Esophagus muscularis mucosa (tissue), 4 donors: ENCODE measurements at places on chromosomes 2 and 18.

DNA sequence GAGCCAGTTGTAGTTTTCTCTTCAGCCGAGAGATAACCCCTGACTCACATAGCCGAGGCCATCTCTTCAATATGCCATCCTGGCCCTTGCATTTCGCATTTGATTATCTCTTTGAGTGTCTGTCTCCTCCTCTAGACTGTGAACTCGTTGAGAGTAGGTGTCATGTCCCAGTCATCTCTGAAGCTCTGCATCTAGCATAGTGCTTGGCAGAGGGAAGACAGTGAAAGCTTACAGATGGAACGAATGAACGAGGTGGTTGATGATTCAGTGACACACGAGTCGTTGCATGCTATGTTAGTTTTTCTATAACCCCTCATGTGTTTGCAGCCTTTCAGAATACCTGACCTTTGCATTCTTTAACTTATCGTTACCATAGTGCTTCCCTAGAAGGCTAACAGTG is 59.9 kb upstream of the CYRIA start:
- DNase-seq: peak; percentile 42

DNA sequence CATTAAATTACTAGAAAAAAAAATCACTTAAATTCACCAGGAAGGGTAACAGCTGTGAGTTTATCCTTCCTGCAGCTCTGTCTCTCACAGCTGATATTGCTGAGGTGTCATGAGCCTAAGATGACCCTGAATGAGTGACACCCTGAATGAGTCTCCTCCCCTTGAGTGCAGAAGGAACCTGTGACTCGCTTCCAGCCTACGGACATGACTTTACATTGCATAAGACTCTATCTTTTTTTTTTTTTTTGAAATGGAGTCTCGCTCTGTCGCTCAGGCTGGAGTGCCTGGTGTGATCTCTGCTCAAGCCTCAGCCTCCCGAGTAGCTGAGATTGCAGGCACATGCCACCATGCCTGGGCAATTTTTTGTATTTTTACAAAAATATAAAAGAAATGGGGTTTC is 14.1 kb downstream of the MRO start:
- no peak for DNase-seq

DNA sequence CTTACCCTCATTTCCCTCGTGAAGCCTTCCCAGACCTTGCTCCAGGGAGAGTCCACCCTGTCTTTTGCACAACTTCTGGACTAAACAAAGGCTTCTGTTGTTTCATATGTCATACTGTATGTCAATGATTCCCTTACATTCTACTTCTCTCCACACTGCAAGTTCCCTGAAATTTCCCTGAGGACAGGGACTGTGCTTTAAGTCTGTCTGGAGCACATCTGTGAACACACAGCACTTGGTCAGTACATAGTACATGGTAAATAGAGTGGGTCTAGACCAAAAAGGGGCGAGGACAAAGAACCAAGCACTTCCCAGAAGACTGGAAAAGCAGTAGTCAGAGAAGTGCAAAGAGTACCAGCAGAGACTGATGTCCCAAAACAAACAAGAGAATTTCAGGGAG is 23.7 kb upstream of the IMPA2 start:
- DNase-seq: no peak

GRCh38 chr2:176819306-176819705 is 393.3 kb upstream of the HNRNPA3 start:
- DNase-seq: no peak

DNA sequence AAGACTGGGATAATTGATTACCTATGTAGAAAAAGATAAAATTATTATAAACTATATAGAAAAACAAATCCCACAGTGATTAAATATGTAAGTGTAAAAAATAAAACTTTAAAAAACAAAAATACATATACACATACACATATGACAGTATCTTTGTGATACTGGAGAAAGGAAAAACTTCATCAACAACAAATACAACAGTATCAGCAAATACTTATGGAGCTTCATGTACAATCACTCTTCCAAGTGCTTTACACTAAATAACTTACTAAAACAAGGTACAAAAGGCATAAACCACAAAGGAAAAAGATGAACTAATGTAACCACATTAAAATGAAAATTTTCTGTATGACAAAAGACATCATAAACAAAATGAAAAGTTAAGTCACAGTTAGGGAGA is 24.1 kb upstream of the GFPT1 start:
- no peak for DNase-seq

DNA sequence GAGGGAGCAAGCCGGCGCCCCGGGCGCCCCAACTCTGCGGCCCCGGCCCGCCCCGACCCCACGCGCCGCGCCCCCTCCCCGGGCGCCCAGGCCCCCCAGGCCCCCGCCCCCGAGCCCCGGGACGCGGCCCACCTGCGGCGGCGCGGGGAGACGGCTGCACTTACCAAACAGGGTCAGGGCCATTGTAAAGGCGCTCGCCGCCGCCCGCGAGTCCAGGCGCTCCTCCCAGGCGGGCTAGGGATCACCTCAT is 526 bp downstream of the CHN1 start:
- no peak for DNase-seq

DNA sequence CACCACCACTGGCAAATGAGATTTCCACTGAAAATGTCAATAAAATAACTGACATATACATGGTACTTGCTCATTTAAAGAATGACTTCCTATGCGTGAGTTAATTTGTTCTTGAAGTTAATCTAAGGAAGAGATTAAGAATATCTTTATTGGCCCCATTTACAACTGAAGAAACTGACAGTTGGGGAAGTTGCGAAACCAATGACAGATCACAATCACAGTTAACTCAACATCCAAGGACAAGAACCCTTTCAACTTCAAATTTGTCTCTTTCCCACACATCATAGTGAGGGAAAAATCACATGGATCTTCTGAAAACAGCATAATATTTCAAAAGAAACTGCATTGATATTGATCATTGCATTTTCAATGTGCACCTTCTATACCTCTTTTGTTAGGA is 565.4 kb downstream of the IRS1 start:
- no peak for DNase-seq

- DNase-seq: no peak
Measured at GRCh38 chr2:74834792-74835755, 1.1 kb downstream of the HK2 start.

DNA sequence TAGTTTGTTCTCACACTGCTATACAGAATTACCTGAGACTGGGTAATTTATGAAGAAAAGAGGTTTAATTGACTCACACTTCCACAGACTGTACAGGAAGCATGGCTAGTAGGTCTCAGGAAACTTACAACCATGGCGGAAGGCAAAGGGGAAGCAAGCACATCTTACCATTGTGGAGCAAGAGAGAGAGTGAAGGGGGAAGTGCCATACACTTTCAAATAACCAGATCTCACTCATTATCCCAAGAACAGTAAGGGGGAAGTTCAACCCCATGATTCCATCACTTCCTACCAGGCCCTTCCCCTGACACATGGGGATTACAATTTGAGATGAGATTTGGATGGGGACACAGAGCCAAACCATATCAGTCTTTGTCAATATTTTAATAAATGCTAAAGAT is 5.0 kb upstream of the CRYGB start:
- DNase-seq: no peak

- no peak for DNase-seq
Measured at GRCh38 chr2:34736482-34736881, 1137.4 kb upstream of the FAM98A start.

- DNase-seq: no peak
Measured at GRCh38 chr2:8802741-8803140, 34.7 kb downstream of the KIDINS220 start.

DNA sequence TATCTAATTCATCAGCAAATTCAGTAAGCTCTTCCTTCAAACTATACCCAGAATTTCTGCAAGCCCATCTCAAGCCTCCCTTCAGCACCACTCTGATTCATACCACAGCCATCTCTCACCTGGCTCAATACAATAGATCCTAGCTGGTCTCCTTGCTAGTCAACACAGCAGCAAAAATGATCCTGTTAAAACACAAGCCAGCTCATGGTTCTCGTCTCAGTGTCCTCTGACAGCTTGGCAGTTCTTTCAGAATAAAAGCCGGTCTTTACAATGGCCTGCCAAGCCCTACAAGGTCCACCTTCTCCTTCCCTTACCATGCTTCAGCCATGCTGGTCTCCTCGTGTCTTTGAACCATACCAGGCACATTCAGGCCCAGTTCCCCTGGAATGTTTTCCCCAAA is 296.9 kb upstream of the RND3 start:
- DNase-seq: no peak

GRCh38 chr2:45229411-45229810 is 220.2 kb upstream of the SIX2 start:
- no peak for DNase-seq

- DNase-seq: no peak
Measured at GRCh38 chr2:190447766-190448165, 39.6 kb downstream of the MFSD6 start.

DNA sequence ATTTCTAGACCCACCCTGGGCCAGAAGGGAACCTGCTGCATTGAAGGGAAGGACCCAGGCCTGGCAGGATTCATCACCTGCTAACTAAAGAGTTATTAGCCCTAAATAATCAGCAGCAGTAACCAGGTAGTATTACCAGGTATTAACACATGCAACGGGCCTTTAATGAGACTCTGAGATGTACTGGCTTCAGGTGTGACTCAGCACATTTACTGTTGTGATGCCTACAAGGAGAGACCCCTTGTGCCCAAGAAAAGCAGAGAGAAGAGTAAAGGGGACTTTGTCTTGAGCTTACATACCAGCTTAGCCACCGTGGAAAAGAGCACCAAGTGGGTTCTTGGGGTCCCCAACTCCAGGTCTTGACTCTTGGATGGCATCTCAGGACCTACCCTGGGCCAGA is 243.1 kb upstream of the SLC39A10 start:
- DNase-seq: no peak

DNA sequence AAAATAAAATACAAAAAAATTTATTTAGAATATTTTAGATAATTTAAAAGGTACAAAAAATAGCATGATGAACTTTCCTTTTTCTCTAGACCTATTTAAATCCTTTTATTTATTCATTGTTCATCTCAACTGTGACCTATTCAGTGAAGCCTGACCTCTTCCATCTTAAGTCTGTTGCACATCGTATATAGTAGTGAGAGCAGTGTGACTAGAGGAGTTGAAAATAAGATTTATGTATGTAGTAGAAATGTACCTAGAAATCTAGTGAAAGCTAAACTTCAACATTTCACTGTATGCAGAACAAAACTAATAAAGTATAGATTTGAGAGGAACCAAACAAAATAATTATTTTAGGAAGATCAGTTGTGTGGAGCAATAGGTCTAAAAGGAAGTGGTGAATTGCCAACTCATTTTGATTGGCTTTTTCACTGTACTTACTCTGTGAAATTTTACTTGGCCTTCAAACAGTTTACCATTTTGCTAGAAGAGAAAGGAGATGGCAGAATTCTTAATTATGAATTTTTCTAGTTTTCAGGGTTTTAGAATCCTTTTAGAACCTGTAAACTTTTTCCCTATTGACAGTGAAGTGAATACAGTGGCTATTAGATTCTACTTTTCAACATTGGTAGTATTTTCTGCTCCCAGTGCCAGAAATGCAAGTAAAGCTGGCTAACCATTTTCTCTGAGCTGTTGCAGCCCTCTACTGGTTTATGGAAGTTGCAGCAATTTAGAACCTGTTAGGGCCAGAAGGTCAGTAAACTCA is 11.0 kb downstream of the ANKRD12 start:
- DNase-seq: no peak

GRCh38 chr18:63936932-63937393 is 12.1 kb upstream of the HMSD start:
- no peak for DNase-seq

GRCh38 chr2:14815201-14815600 is 182.7 kb downstream of the LRATD1 start:
- no peak for DNase-seq

DNA sequence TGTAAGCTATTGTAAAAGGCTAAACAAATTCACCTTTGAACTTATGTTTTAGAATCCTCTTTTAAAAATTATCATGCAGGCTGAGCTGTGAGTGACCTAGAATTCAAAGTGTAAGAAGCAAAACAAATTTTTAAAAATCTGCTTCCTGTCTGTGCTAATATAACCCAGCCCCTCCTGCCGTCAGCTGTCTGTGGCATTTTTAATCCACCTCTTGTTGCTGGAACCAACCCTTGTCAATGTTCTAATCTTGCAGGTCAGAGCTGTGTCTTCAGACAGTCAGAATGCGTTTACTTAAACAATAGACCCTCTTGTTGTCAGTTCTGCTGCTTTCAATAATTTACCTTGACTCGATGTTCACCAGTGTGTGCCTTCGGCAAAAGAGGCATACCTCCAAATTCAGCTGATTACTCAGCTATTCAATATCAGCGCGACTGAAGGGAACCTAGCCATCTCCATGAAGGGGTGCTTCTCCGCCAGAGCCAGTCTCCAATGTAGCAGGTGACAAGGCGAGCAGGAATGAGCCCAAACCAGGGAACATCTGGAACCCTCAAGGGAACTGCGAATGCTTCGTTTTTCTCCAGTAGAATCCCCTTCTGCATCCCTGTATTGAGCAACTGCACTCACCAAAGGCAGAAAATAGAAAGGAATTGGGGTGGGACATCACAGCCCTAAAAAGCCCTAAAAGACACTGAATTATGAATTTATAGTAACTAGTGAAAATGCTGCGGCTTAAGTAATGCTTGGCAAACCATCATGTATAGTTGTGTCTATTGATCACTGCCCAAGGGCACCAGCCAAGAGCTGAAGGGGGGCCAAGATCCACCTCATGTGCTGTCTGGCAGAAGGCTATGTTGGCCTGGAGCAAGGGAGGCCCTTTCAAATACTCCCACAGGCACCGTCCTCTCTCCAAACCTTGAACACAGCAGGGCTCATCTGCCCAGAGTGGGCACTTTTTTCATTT is 62.5 kb downstream of the LYPD6B start:
- DNase-seq: no peak

DNA sequence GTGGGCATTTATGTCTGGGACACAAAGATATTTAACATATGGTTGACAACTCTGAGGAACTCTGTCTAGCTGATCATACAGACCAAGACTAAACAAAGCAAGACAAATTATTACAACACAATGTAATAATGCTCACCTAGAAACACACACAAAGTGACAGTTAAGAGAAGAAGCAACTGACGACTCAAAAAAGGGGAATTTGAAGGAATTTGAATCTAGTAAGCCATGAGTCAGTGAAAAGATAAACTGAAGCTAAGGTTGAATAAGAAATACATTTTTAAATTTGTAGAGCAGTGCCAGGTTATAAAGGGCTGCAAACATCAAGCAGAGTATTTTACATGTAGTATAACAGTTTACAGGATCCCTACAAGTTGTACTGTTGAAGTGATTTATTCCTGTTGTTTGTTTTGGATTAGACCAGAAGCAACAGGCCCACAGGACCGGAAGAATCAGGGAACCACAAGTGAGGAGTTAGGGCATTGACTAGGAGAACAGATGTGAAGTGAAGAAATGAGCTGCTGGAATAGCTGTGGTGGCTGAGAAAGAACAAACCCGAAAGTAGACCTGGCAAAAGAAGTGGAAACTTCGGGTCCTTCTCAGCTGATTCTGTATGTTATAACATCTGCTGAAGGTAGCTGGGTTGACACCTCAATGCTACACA is 35.6 kb downstream of the IFIH1 start:
- no peak for DNase-seq

DNA sequence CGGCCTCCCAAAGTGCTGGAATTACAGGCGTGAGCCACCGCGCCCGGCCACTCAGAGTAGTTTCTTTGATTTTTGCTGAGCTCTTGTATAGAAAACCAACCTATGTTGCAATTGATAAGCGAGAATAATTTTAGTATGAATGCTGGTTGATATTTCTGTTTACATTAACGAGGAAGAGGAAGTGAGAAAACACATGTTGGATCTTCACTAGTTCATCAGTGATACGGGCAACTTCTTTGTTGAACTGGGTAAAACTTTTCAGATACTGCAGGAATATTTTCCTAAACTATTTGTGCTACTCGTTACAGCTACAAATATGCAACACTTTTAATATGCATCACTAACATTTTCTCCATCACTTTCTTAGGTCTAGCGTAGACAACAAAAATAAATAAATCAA is 67.9 kb upstream of the SLC25A52 start:
- DNase-seq: no peak
